Right cardiac atrium (tissue), 5 donors: ENCODE measurements at places on chromosomes 6 and 20. TPM values are rescaled to one million over a fixed set of nuclear protein-coding genes. Genes with fewer than 3 reads are reported as not detected.

GRCh38 chr20:62193079-62194025, 10.5 kb downstream of the MTG2 start:
- DNase-seq, result no peak

DNA sequence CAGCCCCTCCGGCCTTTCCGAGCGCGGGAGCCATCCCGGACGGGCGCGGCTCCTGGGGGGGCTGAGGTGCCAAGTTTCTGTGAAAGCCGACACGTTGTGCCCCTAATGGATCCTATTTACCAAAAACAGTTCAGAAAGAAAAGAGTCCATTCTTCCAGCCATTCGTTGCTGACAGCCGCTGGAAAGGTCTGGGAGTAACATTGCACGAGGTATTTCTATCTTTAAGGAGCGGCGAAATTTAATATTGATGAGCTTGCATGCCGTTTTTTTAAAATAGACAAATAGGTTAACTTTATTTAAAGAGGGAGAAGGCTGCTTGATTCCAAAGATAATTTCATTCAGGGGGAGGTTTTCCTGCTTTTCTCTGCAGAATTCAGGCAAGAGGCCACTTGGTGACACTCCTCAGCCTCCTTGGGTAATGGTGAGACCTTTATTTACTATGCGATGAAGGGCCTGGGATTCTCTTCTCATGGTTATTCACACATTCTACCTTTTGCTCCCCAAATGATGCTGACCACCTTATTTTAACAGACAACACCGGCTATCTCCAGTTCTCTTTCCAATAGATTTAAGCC, 988 bp downstream of the TIAM2 start:
- no peak for DNase-seq

GRCh38 chr6:168127384-168127868, 48.4 kb upstream of the FRMD1 start:
- DNase-seq, result no peak

GRCh38 chr20:41476013-41476441, 109.4 kb upstream of the EMILIN3 start:
- DNase-seq, result peak; percentile 23

DNA sequence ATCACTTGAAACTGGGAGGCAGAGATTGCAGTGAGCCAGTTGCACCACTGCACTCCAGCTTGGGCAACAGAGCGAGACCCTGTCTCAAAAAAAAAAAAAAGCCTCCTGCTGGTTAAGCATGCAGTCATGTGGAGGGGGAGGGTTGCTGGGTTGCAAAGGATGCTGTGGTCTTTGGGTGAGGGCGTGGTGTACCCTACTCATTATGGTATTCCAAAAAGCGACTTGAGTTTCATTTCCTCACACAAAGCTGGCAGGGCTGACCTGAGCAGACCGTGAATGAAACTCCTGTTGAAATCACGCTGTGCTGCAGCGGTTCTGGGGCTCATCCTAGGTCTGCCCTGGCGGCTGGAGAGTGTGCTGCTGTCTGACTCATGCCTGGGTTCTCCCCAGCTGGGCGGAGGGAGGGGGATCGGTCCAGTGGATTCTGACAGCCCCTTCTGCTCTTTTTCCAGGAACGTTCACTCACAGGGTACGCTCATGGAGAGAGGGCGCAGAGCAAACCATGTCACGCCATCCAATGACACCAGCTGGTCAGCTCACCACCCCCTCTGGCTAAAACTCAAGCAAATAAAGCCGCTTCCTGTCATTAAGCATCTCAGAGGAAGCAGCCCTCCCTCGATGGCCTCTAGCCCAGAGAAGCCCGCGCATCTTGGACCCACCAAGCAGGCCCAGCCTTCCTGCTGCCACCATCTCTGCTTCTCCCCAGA, 166.2 kb downstream of the SCML4 start:
- peak; percentile 77 for DNase-seq

GRCh38 chr20:60632391-60633262, 619.4 kb upstream of the CDH4 start:
- no peak for DNase-seq

DNA sequence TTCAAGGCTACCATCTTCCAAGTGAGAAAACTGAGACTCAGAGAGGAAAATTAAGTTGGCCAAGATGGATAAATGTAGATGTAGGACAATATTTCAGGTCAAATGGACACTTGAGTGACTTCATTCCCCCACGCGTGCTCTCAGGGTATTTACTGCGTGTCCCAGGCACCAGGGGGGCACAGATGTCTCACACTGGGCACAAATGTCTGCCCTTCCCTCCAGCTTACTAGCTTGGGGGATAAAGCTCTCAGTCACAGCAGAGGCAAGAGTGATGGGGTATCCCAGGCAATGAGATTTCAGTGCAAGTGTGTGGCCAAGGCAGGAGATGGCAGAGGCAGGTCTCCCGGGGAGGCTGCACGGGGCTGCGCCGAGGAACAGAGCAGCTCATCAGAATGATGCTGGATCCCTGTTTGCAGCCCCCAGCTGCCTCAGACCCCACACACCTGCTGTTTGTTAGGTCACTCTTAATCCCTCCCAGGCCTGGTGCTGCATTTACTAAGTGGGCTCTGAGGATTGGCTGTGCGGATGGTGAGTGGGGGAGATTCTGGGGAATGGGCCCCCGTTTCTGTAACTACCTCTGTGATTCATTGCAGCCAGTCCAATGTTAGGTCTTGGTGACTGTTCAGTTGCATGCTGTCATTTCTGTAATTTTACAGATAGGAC, 44.1 kb downstream of the PTK7 start:
- DNase-seq, result no peak

DNA sequence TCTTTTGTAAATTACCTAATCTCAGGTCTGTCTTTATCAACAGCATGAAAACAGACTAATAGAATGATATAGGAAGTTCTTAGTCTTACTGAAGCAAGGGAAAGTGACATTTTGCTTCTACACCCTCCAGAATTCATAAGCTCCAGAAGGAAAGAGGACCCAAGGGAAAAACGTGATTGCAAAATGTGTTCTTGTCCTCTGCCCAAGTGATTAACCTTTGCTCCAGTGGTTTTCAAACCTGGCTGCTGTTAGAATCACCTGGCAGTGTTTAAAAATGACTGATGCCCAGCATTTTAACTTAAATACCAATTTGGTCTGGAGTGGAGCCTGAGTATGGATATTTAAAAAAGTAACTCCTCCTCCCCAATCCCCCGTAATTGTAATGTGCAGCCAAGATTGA, 191.4 kb downstream of the SLC16A10 start:
- no peak for DNase-seq

DNA sequence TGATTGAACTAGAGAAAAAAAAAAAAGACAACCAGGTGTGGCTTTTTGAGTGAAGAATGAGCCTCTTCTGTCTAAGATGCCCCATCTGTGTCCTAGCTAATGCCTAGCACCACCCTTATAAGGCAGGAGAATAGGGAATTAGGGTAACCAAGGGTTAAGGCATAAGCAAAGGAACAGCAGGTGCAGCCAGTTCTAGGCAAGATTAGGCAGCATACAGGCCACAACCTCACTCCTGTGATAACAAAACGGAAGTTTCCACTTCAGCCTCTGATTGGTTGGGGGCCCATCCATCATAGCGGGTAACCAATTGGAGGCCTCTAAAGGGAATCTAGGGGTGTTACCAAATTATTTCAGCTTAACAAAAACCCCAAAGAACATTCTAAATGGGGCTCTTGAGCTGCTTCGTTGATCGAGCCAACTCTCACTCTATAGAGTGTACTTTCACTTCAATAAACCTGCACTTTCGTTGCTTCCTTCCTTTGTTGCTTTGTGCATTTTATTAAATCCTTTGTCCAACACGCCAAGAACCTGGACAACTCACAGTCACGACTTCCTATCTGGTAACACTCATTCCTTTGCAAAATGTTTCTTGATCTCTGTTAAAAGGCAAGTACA, 61.9 kb upstream of the TAGAP start:
- DNase-seq, result peak; percentile 59

DNA sequence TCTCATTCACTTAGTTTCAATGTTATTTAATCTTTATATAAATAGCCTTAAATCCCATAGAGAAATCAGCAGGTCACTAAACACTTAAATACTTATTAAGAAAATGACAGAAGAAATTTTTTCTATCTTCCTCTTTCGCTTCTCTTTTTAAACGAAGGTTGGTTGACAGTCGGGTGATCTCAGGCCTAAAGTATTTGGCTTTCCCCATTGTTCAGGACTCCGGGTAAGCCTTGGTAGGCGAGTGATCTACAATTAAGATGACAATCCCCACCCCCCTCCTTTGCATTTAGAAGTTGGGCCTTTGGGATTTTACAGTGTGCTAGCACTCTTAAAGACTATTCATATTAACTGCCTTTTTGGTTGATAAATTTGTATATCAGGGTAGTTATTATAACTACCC, 19.7 kb upstream of the UTRN start:
- DNase-seq, result no peak

DNA sequence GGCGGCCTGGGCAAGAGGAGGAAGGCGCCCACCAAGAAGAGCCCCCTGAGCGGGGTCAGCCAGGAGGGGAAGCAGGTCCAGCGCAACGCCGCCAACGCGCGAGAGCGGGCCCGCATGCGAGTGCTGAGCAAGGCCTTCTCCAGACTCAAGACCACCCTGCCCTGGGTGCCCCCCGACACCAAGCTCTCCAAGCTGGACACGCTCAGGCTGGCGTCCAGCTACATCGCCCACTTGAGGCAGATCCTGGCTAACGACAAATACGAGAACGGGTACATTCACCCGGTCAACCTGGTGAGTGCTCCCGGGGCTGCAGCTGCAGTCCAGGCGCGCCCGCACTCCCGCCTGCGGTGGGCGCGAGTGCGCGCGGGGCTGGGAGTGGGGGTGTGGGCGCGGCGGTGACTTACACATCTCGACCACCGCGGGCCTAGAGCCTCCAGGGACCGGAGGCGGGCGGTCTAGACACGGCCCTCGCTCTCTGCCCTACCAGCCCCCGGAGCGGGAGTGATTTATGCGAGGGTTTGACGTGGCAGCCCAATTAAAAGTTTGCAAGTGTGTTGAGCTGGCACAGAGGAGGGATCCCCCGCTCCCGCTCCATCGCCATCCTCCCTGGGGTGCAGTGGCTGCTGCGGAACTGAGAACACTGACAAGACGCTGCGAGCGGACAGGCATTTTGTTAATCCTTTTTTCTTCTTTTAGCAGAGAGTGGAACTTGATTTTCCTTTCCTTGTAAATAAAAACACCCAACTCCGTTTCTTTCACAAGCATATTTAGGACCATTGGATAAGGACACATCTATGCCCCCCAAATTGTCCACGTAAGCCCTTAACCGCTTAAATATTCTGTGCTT, 867 bp downstream of the TCF21 start:
- DNase-seq, result peak; percentile 50

GRCh38 chr6:96156425-96156824, 140.7 kb downstream of the FUT9 start:
- DNase-seq, result no peak

- no peak for DNase-seq
Observed at GRCh38 chr20:53488775-53489272, 104.8 kb downstream of the ZNF217 start.

The C6orf58 gene
- not detected for total RNA-seq

The WFDC10B gene
- total RNA-seq, result not detected

The C20orf204 gene
- 0.53 TPM for total RNA-seq

The C6orf52 gene
- total RNA-seq, result 0.63 TPM

The FAM184A gene
- total RNA-seq, result 1.8 TPM
